ENCODE measurements at places on chromosomes 5 and 9.

- no peak for DNase-seq
Observed at GRCh38 chr9:38205279-38205678, 136.3 kb upstream of the SHB start.

- DNase-seq = peak; percentile 13
Observed at GRCh38 chr5:97046270-97046982, 96.0 kb downstream of the LIX1 start.

DNA sequence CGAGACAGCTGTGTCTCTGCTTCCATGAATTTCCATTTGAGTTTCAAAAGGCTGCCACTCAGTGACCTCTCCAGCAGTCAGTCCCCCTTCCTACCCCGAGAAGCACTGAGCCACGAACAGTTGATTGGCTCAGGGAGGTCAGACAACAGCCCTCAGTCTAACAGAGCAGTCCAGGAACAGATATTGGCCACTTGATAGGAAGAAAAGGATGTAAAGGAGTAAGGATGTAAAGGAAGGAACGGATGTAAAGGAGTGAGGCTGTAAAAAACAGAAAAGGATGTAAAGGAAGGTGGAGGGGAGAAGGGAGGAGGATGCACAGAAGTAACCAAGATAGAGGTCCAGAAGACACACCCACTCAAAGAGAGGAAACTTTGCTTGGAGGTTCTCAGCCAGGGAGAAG is 3.2 kb upstream of the NR4A3 start:
- DNase-seq = no peak

GRCh38 chr5:179623906-179624741 is 653 bp upstream of the HNRNPH1 start:
- peak; percentile 65 for DNase-seq

DNA sequence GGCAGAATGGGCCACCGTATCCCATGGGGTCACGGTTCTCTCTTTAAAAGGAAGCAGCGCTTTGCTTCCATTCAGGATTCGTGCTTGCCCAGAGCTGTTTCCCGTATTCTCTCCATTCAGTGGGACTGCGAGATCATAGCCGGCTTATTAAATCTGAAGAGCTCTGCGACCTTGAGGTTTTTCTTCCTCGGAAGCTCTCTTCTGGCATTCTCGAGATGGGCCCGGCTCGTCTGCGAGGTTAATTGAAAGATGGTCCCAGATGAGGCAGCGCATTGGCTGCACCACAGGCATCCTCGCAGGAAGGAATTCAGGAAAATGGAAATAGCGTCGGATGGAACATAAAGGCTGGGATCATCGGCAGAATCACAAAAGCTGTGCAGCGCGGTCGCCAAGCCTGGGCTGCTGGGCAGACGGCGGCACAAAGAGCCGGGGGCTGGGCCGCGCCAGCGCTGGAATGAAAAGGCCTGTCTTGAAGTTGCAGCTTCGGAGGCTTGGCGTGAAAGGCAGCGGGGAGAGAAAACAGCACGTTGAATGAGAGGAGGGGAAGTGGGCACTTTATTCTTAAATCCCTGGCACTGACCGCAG is 236.2 kb downstream of the IRX2 start:
- no peak for DNase-seq
